ENCODE measurements at places on chromosomes 11 and 22.

DNA sequence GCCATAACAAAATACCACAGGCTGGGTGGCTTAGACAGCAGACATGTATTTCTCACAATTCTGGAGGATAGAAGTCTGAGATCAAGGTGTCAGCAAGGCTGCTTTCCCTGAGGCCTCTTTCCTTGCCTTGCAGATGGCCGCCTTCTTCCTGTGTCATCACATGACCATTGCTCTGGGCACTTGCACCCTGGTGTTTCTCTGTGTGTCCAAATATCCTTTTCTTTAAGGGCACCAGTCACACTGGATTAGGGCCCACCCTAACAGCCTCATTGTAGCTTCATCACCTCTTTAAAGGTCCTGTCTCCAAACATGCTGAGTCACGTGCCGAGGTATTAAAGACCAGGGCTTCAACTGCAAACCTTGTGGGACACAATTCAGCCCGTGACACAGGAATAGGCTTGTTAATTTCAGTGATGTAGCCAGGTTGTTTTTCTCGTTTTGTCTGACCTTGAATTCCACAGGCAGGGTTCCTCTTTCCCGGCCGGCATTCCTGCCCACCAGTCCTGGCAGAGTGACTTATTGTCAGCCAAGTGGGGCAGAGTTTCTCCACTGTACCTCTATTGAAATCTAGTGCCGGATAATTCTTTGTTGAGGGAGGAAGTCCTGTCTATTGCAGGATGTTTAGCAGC, 100.1 kb downstream of the KCNQ1OT1 start:
- no peak for DNase-seq

- no peak for DNase-seq
These were observed 850.8 kb upstream of the CCDC90B start for GRCh38 chr11:84136926-84137325.

DNA sequence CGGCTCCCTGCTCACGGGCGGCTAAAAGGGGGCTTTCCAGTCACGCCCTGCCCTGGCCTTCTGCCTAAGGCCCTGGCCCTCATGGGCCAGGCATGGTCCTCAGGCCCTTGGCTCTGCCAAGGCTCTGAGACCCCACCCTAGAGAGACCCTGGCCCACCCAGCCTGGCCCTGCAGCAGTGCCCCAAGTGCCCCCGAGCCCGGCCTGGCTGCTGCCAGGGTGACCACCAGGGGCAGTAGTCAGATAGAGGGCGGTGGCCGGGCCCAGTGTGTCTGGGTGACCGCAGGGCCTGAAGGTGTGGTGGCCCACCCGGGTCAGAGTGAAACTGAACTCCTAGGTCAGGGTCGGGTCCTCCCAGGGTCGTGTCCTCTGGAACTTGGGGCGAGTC, 29.4 kb upstream of the CCDC188 start:
- DNase-seq, result no peak

DNA sequence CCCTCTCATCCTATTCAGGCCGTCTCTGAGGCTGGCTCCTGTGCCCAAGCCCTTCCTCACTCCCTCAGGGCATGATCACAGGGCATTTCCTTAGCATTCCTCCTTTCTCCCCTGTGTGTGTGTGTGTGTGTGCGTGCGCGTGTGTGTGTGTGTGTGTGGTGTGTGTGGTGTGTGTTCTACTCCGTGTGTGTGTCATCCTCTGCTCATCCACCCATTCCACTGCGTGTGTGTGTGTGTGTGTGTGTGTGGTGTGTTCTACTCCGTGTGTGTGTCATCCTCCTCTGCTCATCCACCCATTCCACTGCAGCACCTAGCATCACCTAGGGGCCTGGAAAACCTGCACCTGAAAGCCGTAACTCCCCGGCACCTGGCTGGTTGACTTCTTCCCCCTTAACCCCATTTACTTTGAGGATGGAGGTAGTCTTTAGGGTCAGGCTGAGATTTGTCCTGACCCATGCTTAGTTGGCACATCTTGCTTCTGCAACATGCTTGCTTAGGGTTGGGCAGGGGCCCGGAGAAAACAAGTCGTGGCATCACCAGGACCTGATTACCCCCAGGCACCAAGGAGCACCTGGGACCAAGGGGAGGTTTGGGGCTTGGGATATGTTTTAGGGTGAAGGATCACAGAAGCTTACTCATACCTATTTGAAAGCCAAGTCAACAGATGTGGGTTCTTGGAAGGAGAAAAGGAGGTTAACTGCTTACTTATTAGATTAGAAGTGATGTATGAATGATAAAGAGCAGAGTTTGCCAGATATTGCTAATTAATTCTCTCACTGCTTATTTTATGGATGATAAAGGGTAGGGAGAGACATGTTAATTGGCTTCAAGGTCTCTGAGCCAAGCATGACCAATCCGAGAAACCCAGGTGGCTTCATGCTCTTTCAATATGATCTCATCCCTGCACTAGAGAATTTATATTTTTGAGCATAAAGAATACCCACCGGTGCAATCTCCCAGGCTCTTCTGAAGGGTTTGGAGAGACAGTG, 18.9 kb downstream of the TIMP3 start:
- no peak for DNase-seq

GRCh38 chr11:2366276-2366675, 10.8 kb upstream of the CD81 start:
- no peak for DNase-seq

DNA sequence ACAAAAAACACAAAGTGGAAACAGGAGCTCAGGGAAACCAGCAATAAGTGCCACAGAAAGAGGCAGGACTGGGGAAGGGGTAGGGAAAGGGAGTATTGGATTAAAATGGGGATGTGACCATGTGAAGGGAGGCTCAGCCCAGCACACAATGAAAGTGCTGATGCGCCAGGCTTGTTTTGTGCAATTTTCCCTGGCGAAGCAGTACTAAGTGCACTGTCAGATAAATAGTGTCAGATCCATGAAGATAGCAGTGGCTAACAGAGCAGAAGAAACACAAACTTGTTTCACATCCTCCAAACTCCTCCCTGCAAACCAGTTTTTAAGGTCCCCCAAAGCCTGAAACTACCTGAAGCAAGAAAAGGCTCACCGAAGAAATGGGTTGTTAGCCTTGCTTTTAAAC, 50.7 kb upstream of the RAPSN start:
- DNase-seq, result no peak

DNA sequence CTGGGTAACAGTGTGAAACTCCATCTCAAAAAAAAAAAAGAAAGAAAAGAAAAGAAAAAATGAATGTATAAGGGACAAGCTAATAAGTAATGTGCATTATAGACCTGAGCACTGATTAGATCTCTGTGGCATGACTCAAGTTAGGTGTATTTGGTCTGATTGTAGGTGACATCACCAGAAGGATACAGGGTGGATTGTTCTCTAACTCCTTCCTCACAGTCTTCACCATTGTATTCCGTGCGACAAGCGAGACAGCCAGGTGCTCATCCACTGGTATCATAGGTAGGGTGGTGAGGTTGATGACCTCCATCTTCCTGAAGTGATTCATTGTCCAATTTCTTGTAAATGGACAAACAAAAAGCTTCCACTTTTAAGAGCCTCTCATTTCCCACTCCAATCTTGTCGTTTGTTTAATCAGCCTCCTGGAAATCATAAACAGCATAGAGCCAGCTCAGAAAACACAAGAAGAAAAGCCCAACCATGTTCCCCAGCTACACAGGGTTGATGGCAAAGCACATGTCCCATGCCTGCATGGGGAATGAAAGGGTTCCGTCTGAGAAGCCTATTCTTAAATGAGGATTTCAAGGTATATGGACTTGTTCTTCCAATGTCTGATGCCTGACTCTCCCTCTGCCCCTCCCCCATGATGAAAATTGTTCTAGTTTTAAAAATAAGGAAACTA, 6.2 kb downstream of the FAM227A start:
- no peak for DNase-seq

DNA sequence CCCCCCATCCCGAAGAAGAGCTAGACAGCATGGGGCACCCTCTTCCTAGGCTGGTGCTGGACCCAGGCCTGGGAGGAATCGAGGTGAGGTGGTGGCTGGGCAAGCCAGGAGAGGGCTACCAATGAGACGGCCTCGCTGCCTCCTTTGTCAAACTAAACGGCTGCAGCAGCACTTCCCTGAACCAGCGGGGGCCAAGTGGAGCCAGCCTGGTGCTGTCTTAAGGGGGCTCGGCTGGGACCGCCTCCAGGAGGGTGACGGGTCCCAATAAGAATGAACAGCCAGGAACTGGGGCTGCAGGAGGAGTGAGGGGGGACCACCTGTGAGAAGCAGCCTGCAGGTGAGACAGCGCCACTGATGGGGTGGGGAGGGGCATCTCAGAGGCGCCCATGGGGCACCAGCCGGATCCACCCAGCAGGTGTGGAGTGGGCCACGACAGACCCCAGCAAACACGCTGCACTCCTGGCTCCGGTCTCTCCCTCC, 17.1 kb downstream of the IFT27 start:
- no peak for DNase-seq

DNA sequence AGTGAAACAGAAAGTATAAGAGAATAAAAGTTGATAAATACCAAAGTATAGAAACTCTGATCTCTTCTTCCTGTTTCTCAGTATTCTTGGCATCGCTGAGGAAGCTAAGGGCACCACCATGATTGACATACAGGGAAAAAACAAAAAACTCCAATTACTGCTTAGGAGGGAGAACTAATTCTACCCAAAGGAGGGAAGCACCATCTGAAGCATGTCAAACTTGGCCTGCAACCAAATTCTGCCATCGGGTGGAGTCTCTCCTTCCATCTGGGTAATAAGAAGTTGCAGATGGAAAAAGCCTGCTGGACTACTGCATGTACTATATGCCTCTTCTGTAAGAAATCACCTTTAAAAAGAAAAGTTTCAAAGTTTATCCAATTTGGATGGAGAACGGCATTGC, 30.5 kb upstream of the PPP2R1B start:
- DNase-seq, result peak; percentile 87

- DNase-seq, result no peak
These were observed 52.3 kb downstream of the RTL6 start for GRCh38 chr22:44445731-44446130.

- DNase-seq, result no peak
These were observed 2.9 kb downstream of the PKNOX2 start for GRCh38 chr11:125167292-125167953.

DNA sequence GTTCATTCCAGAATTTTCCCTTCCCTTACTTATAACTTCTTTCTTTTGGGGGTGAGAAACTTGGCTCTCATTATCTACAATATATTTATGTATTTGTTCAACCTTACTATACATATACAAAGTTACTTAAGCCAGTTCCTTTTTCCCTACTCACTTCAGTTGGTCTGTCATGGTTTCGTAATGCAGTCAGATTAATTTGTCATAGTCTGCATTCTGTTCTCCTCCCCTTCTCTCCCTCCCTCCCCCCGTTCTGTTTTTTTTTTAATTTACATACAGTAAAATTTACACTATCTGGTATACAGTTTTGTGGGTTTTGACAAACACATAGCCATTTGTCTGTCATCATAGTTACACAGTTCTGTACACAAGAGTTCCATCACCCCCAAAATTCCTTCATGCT, 71.8 kb upstream of the ADORA2A start:
- DNase-seq, result no peak

- no peak for DNase-seq
These were observed 125.4 kb upstream of the POU2AF2 start for GRCh38 chr11:111120161-111120560.

DNA sequence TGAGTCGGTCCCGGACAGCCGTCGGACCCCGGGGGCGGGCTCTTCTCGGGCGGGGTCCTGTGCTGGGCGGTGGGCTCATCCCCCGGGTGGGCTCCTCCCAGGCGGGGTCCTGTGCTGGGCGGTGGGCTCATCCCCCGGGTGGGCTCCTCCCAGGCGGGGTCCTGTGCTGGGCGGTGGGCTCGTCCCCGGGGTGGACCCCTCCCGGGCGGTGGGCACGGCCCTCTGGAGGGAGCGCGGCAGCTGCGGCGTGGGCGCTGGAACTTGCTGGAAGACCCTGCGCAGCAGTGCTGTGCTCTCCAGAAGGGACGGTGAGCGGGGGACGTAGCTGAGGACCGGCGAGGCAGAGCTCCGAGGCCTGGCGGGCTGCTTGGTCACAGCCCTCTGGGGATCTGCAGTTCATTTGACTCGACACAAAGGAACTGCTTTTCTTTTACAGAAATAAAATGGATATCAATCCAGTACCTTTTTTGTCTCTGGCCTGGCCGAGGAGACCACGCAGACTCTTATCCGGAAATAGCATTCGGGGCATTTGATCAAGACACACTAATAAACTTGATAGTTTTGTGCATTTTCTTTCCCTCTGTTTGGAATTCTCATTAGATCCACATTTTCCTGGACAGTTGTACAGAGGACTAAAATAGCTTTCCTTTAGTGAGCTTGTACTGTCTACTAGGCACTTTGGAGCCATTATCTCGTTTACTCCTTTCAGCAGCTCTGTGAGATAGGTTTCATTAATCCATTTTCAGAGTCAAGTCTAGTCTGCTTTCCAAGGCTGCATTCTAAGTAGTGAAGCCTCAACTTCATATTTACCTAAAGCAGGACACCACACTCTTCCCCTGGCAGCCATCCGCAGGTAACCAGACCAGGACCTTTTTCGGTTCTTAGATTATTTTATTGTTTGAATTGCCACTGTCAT, 812 bp downstream of the JAM3 start:
- DNase-seq, result no peak

GRCh38 chr22:30033137-30033536, 47.1 kb upstream of the HORMAD2 start:
- no peak for DNase-seq

DNA sequence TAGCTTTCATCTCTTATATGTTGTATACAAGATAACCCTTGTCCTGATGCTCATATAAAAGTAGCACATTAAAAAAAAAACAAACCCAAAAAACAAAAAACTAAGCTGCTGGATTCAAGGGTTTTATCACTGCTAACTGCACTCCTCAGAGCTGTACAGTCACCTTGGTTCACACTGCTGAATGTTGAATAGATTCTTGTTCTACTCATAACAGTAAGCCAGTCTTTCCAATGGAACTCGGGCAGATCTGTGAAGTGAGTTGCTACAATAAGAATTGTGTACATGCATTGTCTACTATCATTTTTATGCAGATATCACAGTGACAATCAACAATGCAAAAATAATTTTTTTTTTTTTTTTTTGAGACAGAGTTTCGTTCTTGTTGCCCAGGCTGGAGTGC, 4.7 kb downstream of the HARBI1 start:
- no peak for DNase-seq

DNA sequence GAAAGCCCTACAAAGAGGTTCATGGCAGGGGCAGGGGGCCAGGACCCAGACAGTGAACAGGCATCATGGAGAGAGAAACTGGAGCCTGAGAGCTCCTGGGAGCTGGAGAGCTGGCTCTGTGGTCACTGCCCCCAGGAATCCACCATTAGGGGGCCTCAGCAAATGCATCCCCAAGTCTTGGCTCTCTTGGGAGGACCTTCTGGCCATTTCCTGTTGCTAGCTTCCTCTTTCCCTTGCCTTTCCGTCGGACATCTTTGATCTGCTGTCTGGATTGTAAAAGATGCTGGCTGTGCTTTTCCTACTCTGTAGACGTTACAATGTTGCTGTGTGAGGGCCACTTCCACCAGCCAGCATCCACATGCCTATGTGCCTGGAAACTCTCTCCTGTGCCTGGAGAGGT, 7.1 kb upstream of the CRYBB2 start:
- no peak for DNase-seq

DNA sequence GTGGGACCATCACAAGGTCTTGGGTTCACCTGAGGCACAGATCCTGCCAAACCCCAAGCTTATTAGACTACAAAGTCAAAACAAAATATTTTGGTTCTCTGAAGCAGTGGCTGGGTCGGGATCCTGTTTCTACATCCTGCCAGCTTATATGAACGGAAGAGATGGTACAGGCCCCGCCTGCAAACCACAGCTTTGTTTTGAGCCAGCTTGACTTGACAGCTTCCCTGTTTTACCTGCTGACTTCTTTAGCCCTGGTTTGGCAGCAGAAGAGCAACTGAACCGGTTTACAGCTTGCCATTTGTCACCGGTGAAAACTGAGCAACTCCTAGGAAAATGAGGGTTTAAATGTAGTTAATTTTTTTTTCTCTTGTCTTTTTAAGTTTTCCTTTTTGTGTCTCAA, 11.4 kb downstream of the PACS1 start:
- peak; percentile 52 for DNase-seq

GRCh38 chr11:117842131-117842941, 17.8 kb upstream of the FXYD2 start:
- no peak for DNase-seq

Measured in NCI-H2171 (cell line).